ENCODE measurements at places on chromosomes 16 and 17.
A peak's percentile ranks its signal among the peaks of the same experiment; 100 is the strongest.

- no peak for DNase-seq
Measured at GRCh38 chr17:7579834-7580603, 581 bp downstream of the CD68 start.

DNA sequence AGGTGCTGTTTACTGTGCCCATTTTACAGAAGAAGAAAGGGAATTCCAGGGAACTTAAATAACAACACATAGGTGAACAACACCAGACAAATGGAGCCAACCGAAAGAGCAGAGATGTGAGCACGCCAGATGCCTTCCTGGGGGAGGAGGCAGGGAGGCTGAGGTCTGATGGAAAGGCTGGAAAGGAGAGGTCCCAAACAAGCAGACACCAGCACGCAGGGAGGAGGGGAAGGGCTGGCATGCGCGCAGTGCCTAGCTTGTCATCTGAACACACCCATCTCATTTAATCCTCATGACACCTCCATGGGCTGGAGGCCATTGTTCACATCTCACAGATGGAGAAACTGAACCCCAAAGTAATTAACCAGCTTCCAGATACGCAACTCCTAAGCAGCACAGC, 20.9 kb upstream of the CACNG5 start:
- DNase-seq, result no peak

DNA sequence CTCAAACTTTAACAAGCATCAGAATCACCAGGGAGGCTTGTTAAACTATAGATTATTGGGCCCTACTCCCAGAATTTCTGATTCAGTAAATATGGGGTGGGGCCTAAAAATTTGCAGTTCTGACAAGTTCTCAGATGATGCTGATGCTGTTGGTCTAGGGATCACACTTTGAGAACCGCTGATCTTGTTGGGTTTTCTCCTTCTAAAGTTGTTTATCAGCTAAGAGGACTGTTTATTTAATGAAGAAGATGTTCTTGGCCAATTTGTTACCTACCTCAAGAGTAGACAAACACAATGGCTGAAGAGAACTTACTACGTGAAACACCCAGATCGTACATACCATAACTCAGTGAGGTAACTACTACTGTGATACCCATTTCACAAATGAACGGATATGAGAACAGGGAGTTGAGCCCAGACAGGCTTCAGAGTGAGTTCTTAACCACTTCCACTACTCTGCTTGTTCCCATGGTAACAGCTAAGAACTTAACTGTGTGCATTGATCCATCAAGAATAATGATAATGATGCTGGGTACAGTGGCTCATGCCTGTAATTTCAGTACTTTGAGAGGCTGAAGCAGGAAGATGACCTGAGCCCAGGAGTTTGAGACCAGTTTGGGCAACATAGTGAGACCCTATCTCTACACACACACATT, 85.3 kb upstream of the NSRP1 start:
- no peak for DNase-seq

DNA sequence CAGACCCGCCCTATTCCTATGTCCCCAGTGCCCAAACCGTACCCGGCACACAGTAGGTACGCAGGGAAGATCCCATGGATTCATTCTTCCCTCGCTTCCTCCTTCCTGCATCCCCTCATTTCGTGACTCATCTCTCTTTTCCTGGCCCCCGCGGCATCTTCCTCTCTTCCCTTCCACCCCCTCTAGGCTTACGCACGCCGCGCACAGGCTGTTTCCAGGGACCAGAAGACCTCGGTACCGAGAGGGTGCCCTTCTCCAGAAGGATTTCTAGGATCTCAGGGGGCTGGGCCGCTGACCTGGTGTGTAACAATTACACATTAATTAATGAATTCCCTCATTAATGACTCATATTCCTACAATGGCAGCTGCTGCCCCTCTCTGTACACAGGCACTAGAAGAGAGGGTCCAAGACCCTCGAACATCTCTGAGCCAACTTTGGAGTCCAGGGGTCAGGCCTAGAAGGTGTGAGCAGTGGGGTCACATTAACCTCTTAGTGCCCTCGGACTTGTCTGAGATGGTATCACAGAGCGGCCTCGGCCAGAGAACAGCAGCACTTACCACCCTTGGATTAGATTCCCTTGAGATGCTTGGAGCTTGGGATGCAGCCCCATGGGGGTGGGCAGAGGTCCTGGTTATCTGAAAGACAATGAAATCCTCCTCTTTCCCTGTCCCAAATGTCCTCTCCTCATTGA, 16.8 kb upstream of the PLLP start:
- DNase-seq, result no peak

DNA sequence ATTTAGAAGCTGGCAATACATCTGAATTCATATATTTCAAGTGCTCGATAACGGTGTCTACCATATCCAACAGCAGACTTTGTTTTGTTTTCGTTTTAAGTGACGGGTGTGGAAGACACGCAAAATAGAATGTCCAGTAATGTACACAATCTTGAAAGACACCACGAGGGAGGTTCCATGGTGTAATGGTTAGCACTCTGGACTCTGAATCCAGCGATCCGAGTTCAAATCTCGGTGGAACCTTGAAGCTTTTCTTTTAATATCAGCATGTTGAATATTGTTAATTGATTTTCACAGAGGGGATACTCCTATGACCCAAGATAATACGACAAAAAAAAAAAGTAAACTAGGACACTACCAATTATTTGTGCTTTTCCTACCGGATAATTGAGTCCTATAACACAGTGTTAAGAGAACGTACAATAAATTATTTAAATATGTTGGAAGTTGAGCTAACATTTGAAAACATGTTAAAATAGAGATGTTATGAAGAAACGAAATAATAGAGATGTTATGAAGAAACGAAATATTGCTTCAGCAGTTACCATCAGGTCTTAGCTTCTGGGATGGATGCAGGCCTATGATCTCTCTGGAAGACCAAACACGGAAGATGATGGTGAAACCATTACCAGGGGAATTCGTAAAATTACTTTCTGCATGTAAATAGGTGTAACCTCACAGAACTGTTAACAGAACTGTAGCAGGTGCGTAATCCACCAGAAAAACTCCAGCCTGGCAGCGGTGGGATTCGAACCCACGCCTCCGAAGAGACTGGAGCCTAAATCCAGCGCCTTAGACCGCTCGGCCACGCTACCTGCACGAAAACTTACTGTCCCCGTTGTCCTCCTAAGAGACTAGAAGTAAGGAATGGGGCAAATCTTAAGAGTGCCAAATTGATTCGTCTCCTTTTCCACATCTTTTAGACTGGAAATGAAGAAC, 1.5 kb upstream of the ALOXE3 start:
- DNase-seq, result peak; percentile 69

DNA sequence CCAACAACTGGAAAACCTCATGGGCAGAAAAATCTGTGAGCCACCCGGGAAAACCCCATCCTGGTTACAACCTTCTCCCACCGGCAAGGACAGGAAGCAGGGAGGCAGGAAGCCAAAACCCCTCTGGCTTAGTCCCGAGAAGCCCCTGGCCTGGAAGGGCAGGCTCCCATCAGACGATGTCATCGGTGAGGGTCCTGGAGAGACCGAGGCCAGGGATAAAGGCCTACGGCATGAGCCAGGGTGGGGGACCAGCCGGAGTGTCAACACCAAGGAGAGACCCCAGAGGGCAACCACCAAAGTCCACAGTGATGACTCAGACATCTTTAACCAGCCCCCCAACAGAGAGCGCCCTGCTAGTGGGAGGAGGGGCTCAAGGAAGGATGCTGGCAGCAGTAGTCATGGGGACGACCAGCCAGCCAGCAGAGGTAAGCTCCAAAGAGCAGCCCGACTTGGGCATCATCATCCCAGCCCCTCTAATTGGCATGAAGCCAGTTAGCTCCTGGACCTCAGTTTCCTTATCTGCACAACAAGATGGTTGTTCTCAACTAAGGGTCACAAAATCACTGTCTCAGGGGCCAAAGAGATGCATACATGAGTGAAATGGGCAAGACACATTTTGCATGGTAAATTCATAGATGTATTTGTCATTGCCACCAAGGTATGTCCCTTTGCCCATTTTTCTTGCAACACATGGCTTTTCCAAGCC, 190.7 kb downstream of the KATNIP start:
- no peak for DNase-seq

- DNase-seq, result no peak
Measured at GRCh38 chr17:29238133-29238850, 8.4 kb upstream of the CRYBA1 start.

DNA sequence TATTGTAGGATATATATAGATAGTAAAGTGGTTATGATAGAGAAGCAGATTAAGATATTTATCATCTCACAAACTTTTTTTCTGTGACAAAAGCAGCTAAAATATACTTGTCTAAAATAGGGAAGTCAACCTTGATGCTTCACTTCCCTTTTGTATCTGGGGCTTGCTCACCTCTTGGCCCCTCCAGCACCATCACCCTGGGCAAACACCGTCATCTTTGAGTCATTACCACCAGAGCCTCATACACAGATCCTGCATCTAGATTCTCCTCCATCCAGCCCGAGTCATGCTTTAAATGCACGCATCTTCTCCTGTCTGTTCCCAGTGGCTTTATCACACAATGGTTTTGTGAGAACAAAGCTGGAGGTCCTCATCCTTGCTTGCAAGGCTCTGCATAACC, 1062.7 kb upstream of the EEF2KMT start:
- DNase-seq, result no peak

DNA sequence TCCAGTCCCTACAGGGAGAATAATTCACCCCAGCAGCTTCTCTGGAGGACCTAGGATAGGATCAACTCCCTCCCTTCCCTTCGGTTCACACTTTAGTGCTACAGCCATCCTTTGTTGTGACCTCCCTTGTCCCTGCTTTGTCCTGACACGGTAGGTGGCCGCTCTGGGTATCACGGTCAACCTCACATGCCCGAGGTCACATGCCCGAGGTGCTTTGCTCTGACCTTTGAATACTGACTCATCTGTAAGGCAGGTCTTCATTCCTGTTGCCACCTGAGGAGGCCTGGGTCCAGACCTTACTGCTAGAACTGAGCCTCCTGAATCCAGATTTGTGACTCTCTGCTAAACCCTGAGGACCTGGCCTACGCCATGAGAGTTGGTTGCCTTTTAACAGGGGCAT, 19.7 kb downstream of the ALKBH5 start:
- DNase-seq, result no peak

GRCh38 chr17:9830711-9831110, 5.0 kb downstream of the GLP2R start:
- DNase-seq, result no peak

- peak; percentile 30 for DNase-seq
Measured at GRCh38 chr16:30740364-30741251, 7.6 kb upstream of the PHKG2 start.

GRCh38 chr16:64167936-64168335, 953.9 kb downstream of the CDH11 start:
- no peak for DNase-seq

DNA sequence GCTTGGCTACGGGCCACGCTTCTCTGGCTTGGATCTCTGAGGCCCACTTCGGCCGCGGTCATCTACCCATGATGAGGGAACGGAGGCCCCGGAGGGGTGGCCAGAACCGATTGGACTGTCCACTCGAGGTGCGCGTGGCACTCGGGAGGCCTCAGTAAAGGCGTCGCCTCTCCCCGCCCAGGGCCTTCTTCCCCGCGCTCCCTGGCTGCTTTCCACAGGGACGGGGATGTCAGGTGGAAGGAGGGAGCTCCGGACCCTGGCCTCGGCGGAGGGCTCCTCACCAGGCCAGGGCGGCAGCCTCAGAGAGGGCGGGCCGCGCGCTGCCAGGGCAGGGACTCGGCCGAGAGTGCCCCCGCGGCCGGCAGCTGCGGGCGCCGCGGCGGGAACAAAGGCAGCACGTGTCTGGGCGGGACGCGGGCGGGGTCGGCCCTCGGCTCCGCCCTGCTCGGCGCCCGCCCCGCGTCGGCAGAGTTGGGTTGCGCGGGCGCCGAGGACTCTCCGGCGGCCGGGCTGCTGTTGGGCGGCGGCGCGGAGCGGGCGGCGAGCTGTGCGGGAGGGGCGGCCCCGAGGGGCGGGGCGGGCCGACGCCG, 587 bp upstream of the CDK5R1 start:
- peak; percentile 68 for DNase-seq

GRCh38 chr17:40956401-40957254, 10.1 kb downstream of the KRT39 start:
- DNase-seq, result no peak

DNA sequence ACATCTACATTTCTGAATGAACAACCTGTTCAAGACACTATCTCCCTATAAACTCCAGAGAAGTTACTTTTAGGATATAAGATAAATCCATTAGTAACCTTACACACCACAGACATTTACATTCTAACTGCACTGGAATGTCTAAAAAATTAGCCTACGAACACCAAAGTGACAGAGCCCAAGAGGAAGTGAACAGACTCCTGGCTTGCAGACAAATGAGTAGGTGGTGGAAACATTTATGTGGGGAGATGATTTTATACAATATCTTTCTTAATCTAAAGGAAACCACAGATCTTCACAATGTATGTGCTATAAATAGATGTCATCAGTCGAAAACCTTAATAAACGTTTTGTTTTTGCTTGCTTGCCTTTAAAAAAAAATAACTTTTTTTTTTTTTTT, 18.8 kb downstream of the ZNF652 start:
- no peak for DNase-seq

- DNase-seq, result peak; percentile 92
Measured at GRCh38 chr17:7685533-7686221, 1.6 kb downstream of the TP53 start.

DNA sequence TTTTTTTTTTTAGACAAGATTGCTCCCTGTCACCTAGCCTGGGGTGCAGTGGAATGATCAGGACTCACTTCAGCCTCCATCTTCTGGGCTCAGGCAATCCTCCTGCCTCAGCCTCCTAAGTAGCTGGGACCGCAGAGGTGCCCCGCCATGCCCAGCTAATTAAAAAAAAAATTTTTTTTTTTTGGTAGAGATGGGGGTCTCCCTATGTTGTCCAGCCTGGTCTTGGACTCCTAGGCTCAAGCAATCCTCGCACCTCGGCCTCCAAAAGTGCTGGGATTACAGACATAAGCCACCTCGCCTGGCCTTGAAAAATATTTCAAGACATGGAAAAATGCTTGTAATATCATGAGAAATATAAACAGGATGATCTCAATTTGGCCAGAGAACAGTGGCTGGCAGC, 42.9 kb downstream of the HAPSTR1 start:
- no peak for DNase-seq

DNA sequence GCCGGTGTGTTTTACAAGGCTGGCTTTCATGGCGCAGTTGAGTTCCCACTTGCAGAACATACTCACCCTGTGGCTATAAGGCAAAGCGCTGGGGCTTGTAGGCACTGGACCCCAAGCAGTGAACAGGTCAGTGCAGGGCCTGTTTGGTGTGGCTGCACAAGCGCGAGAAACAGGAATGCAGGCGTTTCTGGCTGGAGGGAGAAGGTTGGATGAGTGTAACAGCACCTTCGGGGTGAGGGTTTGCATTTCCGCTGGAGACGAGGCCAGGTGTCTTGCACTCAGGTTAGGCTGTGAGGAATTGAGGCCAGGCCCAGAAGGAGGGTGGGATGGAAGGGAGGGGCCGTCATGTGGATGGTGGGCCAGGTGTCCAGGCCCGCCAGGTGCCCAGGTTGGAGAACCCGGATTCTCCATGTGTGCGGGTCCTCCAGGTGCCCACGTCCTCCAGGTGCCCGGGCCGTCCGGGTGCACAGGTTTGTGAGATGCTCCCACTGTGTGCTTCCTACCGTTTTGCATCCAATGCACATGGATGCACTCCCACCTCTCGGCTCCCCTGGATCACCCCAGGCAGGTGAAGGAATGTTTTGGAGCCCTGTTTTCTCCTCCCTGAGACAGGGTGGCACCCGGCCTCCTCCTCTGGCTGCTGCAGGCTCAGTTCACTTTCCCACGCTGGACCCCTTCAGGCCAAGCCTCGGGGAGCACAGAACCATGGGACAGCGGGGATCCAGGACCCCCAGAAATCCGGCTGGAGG, 46.0 kb downstream of the SLC7A5 start:
- no peak for DNase-seq

GRCh38 chr17:74280093-74280513, 6.1 kb downstream of the DNAI2 start:
- no peak for DNase-seq

GRCh38 chr16:30983289-30983889, 1.6 kb upstream of the HSD3B7 start:
- no peak for DNase-seq

Measured in NCI-H526 treated with DMSO at 0.1 percent for 48 hours (cell line).